ENCODE measurements at places on chromosomes 11 and 22. TPM values are rescaled to one million over a fixed set of nuclear protein-coding genes. Genes with fewer than 3 reads are reported as not detected.

The ZP1 gene
- total RNA-seq: 0.60 TPM

The LDLRAD3 gene
- 3.3 TPM for total RNA-seq

The FAT3 gene
- total RNA-seq: 2.0 TPM

The TFIP11 gene
- total RNA-seq: 42.4 TPM

The PANX3 gene
- not detected for total RNA-seq

The GRIK4 gene
- total RNA-seq: under 0.01 TPM

The ST3GAL4 gene
- 35.2 TPM for total RNA-seq

The MS4A4A gene
- not detected for total RNA-seq

The TRPC6 gene
- total RNA-seq: not detected

The CRYBB1 gene
- not detected for total RNA-seq

The IGHMBP2 gene
- total RNA-seq: 7.4 TPM

The CHRM1 gene
- total RNA-seq: not detected

The ZNF215 gene
- total RNA-seq: 6.1 TPM

The SERHL2 gene
- 3.6 TPM for total RNA-seq

The CDC42EP2 gene
- 20.8 TPM for total RNA-seq

The KCNK7 gene
- 0.30 TPM for total RNA-seq

The MRGPRX3 gene
- total RNA-seq: not detected

The DEFB131B gene
- total RNA-seq: not detected

The TRIM48 gene
- total RNA-seq: not detected

The DDI1 gene
- not detected for total RNA-seq

The MAJIN gene
- total RNA-seq: under 0.01 TPM

The CNIH2 gene
- total RNA-seq: 0.37 TPM

Data from smooth muscle cell of the umbilical artery (primary cell).